ENCODE measurements at places on chromosomes 13 and 19.

DNA sequence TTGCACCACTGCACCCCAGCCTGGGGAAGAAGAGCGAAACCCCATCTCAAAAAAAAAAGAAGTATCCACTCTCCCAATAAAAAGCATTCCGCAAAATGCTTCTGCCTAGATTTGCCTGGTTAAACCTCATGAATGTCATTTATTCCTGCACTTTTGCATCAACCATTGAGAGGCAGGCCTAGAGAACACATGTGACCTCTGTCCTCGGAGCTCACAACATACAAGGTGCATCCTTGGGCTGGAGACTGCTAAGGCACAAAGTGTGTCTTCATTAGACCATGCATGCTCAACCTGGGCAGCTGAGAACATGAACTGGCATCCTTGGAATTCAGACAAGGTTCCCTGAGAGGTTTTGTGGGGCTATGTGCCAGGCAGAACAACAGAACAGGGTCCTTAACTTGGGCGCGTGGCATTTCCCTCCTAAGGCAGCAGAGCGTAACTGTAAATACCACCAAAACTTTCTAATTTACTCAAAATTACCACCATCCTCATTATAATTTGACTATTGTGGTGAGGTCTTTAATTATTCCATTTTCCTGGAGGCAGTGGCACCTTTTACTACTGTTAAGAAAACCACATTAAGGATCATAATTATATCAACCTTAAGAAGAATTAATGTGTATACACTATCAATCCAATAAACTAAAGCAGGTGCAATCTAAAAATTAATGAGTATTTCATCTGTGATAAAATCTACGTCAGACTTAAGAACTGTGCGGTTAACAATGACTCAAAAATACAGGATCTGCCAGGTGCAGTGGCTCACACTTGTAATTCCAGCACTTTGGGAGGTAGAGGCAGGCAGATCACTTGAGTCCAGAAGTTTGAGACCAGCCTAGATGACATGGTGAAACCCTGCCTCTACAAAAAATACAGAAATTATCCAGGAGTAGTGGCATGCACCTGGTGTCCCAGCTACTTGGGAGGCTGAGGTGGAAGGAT lies 13.8 kb downstream of the RCBTB1 start:
- DNase-seq, result no peak

GRCh38 chr19:3360421-3361383 lies 5.7 kb upstream of the NFIC start:
- no peak for DNase-seq

DNA sequence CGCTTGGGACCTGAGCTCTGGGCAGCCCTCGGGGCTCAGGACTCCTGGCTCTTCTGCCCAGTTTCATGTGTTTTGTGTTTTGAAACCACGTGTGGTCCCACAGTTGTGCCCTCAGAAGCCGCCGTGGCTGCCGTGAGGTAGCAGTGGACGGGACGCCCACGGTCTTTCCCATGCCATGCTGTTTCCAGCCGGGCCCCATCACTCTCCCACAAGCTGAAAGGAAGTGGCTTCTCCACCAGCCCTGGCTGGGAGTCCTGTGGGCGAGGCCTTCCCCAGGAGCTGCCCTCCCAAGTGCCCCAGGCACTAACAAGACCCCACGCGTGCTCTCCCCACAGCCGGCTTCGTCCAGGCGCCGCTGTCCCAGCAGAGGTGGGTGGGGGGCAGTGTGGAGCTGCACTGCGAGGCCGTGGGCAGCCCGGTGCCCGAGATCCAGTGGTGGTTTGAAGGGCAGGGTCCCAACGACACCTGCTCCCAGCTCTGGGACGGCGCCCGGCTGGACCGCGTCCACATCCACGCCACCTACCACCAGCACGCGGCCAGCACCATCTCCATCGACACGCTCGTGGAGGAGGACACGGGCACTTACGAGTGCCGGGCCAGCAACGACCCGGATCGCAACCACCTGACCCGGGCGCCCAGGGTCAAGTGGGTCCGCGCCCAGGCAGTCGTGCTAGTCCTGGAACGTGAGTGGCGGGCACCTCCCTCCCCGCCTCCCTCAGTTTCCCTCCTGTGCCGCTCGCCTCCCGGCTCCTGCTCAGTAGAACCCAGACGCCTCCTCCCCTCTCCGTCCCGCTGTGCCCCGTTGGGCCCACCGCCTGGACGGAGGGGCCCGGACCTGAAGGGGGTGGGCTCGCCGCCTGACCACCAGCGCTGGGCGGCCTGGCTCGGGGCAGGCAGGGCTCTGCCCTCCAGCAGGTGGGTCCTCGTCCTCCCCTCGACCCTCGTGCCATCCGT lies 5.3 kb downstream of the BSG start:
- DNase-seq, result no peak

DNA sequence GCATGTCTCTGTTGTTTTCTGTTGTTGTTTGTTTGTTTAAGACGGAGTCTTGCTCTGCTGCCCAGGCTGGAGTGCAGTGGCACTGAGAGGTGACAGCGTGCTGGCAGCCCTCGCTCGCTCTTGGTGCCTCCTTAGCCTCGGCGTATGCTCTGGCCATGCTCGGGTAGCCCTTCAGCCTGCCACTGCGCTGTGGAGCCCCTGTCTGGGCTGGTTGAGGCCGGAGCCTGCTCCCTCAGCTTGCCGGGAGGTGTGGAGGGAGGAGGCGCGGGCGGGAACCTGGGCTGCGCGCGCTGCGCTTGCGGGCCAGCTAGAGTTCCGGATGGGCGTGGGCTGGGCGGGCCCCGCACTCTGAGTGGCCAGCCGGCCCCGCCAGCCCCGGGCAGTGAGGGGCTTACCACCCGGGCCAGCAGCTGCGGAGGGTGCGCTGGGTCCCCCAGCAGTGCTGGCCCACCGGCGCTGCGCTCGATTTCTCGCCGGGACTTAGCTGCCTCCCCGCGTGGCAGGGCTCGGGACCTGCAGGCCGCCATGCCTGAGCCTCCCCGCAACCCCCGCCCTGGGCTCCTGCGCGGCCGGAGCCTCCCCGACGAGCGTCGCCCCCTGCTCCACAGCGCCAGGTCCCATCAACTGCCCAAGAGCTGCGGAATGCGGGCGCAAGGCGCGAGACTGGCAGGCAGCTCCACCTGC lies 6.6 kb upstream of the ZNF329 start:
- no peak for DNase-seq

- no peak for DNase-seq
These were observed 270.4 kb downstream of the DLEU7 start for GRCh38 chr13:50573066-50573465.

GRCh38 chr13:32960626-32961025 lies 55.6 kb upstream of the KL start:
- DNase-seq, result no peak

GRCh38 chr19:38561658-38562057 lies 56.1 kb downstream of the MAP4K1 start:
- no peak for DNase-seq

DNA sequence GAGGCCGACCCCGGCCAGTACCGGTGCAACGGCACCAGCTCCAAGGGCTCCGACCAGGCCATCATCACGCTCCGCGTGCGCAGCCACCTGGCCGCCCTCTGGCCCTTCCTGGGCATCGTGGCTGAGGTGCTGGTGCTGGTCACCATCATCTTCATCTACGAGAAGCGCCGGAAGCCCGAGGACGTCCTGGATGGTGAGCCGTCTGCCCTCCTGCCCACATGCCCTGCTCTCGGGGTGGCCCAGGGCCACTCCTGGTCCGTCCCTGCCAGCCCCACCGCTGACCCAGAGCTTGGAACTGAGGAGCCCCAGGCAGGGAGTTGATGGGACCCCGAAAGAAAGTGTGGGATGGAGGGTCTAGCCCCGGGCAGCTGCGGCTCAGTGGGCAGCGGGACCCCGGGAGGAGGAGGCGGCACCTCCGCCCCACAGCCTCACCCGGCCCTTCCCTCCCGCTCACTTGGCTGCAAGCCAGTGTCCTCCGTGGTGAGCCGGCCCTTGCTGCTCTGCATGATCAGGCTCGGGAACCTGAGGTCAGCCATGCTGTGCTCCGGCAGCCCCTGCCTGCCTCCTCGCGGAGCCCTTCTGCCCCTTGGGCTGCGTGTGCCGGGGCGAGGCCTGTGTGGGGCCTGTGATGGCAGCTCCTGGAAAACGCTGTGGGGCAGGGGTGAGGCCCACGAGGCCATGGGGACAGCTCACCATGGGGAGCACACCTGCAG lies 8.1 kb upstream of the HCN2 start:
- DNase-seq, result no peak

DNA sequence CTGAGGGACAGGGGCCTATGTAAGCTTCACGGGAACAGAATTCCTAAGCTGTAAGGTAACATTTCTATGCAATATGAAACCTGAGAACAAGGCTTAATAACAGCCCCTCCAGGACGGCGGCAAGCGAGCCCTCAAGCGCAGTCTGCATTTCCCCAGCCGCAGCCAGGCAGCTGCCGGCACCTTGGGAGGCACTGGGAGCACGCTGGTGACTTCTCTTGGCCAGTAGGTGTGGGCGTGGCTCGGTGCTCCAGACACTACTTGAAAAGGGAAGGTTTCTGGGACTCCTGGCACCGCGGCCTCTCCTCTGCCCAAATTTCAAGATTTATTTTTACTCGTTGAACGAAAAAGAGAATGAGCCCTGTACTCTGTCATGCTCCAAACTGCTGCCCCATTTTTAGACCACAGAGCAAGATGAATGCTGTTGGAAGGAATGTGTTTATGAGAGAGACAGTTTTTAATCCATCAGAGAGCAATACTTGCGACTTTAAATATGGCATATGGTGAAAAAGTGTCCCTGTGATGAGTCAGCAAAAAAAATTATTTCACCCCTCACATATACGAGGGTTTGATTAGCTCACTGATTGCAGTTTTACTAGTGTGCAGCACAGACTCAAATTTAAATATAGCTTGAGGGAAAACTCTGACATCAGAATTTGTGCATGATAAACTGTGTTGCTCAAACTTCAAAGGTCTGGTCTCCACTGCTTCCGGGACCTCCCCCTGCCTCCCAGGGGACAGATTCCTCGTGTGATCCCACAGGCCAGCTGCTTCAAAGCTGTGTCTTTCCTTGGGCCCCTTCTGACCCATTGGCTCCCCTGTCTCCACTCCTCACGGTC lies 81.2 kb downstream of the COL4A2 start:
- no peak for DNase-seq

DNA sequence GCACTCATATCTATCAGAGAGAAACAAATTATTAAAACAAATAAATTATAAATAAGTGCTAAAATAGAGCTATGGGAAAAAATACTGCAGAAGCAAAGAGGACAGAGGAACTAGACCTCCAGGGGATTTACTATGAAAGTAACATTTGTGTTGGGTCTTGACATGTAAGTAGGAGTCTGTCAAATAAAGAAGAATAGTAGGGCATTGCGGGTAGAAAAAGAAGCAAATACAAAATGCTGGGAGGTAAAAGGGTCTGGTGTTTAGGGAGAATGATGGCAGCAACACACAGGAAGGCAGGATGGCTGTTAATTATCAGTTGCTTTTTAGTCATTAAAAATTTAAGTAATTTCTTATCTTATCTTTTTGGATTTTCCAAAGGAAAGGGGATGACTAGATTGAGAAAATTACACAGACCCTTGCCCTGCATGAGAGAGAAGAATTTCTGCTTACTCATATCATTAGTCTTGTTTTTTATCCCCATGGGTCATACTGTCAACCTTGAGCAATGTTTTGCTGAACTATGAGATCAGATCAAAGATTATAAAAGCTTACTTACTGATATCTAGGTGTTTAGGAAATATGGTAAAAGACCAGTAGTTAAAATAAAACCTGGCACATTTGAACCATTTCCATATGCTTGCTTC lies 472.7 kb downstream of the DIAPH3 start:
- no peak for DNase-seq

- no peak for DNase-seq
These were observed 2.1 kb upstream of the GPC6 start for GRCh38 chr13:93224535-93224934.

- DNase-seq, result no peak
These were observed 4.0 kb downstream of the BRD4 start for GRCh38 chr19:15328312-15328711.

- no peak for DNase-seq
These were observed 508.8 kb downstream of the DACH1 start for GRCh38 chr13:71358218-71358617.

- DNase-seq, result no peak
These were observed 35.2 kb upstream of the WDFY2 start for GRCh38 chr13:51549050-51549449.

DNA sequence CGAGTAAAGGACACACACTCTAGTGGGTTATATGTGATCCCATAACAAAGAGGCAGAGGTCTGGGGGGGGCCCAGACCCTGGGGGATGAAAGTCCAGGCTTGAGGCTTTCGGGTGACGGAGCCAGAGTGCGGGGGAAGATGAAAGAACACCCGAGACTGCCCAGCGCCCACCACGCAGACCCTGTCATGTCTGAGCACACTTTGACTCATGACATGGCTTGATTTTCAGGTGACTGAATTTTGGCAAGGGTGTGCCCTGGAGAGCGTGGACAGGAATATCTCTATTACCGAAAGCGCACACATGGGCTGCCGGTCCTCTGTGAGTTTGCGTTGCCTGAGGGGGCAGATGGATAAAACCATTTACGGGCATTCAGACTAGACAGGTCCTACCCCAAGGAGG lies 192.0 kb upstream of the SOX1 start:
- no peak for DNase-seq

DNA sequence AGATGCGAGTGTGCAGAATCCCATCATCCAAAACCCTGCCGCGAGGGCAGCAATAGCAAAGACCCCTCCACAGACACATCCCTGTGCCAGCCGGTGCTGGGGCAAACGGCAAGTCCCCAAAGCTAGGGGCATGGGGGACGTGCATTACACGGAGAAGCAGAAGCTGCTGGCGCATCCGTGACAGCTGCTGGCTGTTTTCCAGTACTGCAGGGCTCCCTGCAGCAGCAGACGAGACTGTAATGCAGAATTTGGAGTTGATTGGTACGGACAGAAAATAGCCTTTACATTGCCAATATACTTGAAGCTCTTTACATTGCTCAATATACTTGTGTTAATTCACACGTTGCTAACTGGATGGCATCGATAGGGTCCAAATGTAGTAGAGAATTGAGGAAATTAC lies 77.2 kb upstream of the TMTC4 start:
- DNase-seq, result no peak

DNA sequence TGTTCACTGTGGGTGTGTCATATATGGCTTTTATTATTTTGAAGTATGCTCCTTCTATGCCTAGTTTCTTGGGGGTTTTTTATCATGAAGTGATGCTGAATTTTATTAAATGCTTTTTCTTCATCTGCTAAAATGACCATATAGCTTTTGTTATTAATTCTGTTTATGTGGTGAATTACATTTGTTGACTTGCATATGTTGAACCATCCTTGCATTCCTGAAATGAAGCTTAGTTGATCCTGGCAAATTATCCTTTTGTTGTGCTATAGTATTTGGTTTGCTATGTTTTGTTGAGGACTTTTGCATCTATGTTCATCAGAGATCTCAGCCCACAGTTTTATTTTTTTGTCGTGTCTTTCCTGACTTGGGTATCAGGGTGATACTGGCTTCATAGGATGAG lies 12.1 kb downstream of the GPC6 start:
- DNase-seq, result no peak

- DNase-seq, result no peak
These were observed 2.4 kb downstream of the LNX2 start for GRCh38 chr13:27617881-27618321.
